Stimulated activated CD4-positive, alpha-beta T cell treated with anti-CD3 and anti-CD28 coated beads, Interleukin-15, amount 100 ng/mL, for 1 hour (primary cell): ENCODE measurements at places on chromosomes 6 and 20.

DNA sequence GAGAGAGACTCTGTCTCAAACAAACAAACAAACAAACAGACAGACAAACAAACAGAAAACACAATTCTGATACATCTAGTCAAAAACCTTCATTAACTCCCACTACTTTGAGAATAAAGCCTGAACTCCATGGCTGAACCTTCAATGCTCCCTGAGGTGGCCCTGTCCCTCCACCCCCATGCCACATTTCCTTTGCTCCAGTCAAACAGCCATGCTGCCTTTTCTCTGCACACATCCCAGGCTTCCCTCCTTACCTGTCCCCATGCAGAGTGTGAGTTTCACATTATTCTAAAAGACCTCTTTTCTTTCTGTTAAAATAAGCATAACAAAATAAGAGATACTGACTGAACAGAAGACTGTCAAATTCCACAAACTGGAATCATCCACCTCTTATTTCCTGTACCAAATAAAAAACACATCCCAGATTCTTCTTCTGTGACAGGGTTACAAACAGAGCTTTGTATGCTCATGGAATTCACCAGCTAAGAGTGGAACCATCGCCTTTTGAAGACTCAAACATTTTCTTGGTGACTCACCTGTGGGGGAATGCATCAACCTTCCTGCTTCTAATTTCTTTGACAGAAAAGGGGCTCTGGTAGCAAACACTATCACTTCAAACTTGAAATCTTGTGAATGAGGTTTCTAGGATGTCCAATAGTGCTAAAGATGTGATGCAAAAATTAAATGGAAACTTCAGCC lies 71.0 kb upstream of the SLC22A16 start:
- DNase-seq, result no peak

DNA sequence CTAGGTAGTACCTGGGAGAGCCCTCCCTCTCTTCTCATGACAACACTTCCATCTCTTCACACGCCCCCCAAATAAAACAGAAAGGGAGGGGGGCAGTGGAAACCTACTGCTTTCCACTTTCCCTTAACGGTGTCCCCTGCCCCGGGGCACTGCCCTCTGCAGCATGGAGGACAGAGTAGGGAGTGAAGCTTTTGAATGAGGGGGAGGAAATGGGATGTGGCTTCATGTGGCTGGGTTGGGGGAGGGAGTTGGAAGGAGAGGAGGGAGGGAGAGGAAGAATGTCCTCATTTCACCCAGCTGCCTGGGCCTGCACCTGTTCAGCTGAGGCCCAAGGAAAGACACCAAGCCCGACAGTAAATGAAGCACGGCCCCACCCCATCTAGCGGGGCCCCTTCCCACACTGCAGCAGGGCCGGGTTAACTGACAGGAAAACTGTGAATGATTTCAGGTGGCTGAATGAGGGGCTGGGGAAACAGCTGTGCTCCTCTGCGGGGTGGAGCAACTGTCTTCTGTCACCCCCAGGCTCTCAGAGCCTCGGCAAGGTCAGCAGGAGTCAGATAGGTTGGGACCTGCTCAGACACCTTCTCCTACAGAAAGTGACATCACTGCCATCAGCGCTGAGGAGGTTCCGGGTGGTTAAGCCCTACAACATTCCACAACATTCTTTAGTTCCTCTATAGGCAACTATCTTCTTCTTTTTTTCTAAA lies 40.0 kb upstream of the TAF8 start:
- no peak for DNase-seq

DNA sequence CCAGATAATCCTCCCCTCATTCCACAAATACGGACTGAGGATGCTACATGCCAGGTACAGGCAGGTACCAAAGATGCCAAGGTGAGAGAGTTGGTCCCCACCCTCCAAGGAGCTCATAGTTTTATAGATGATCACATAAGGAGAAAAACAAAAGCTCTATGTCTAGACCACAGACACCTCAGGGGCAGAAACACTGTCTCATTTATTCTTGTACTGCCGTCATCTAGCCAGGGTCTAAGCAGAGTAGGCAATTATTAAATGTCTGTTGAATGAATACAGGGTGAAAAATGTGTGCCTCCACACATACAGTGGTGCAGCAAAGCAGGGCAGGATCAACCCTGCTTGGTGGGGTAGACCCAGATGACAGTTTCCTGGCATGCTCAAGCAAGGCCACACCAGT lies 439.8 kb upstream of the JARID2 start:
- DNase-seq, result no peak

DNA sequence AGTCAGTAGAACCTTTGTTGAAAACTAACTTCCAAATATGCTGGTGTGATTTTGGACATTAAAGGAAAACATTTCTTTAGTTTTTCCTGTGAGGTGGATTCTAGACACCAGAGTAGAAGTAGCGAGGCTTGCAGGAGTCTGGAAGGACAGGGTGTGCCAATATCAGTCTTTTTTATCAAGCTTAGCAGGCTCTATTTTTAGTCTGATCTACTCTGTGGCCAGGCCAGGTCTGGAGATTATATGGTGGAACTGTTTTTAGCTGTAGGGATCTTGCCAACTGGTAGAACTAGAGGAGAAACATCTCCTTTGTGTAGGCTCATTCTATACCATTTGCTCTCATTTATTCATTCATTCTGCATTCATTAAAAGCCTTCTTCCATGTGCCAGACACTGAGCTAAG lies 42.7 kb downstream of the LRP11 start:
- no peak for DNase-seq

DNA sequence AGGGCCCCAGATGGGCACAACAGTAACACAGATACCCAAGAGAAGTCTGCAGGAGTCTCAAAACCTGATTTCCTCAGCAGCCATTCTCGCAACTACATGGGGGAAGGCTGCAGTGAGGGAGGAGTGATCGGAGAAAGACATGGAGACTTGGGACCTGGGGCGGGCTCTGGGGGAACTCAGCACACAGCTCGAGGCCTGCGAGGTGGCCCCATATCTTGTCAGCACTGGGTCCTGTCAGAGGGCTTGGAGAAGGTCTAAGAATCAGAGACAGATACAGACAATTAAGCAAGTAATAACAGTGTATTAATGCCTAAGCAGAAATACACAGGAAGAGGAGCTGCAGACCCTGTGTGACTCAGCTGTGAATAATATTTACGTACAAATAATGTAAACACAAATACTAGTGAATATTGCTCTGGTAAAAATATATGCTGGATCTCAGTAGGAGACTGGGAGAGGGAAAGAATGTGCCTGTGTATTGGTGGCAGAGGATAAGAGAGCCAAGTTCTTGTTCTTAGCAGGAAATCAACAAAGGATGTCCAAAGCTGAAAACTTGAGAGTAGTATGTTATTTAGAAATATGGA lies 336.2 kb downstream of the ZFAND3 start:
- DNase-seq, result no peak
